ENCODE measurements at places on chromosomes 4 and X.

GRCh38 chr4:36665985-36666527 lies 384.6 kb downstream of the DTHD1 start:
- no peak for DNase-seq

GRCh38 chr4:1998296-1998695 lies 10.5 kb downstream of the NELFA start:
- no peak for DNase-seq

DNA sequence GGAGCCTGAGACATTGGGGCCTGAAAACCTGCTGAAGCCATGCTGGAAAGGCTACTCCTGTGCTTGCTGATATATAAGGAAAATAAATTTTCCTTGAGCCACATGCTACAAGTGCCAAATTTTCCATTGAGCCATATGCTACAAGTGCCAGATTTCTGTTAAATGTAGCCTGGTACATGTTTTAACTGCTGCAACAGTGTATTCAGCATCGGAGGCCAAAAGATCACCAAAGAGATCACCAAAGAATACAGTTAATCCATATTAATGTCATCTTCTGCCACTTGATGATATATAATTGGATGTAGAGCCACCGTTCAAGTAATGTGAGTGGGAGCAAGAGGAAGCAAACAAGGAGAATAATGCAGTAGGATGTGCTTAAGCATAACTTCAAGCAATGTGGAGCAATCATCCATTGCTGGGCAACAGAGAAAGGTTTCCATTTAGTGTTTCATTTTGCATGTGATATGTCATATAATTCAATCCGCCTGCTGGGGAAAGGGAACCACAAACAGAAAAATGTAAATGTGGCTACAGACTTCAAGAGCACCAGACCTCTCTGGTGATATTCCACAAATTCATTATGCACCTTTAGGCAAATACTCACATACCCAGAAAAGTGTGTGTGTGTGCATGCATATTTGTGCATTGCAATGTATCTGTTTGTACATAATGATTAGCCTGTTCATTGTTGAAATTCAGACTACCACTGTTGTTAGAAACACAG lies 295.9 kb downstream of the KCNIP4 start:
- no peak for DNase-seq

DNA sequence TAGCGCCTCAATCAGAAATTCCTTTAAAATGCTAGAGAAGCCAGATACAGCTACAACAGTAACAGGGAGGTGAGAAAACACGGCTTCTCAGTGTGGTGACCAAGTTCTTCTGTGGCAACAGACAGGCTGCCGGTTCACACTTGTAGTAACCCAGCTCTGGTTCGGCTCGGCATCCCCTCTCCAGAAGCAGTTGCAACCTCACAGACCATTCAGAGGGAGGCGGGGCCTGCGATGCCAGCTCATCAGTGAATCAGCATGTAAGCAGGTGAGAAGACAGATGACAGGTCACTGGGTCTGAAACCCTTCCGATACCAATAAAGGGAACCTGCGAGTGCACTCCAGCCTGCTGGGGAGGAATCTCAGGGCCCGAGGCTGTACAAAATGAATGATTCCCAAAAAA lies 251.0 kb downstream of the KCNIP4 start:
- DNase-seq: no peak

DNA sequence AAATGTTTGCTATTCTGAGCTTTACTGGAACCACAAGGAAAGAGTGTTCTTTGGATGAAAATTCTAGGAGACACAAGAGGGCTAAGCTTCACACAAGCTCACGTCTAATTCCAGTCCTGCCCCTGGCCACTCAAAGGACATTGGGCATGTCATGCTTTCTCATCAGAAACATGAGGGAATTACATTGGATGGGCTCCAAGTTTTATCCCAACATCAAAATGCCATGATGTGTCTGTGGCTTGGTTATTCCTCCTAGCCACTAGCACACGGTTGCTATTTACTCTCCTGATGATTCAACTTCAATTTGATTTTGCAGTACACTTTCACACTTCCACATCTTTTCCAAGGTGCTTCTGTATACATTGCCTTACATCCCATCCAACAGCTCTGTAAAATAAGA lies 149.6 kb upstream of the FAM9B start:
- DNase-seq: no peak

Measured in suprapubic skin (tissue), 4 donors.